ENCODE measurements at places on chromosomes 12 and 14.
A peak's percentile ranks its signal among the peaks of the same experiment; 100 is the strongest.

GRCh38 chr14:20503898-20504297 is 1.4 kb upstream of the RNASE10 start:
- DNase-seq: no peak

DNA sequence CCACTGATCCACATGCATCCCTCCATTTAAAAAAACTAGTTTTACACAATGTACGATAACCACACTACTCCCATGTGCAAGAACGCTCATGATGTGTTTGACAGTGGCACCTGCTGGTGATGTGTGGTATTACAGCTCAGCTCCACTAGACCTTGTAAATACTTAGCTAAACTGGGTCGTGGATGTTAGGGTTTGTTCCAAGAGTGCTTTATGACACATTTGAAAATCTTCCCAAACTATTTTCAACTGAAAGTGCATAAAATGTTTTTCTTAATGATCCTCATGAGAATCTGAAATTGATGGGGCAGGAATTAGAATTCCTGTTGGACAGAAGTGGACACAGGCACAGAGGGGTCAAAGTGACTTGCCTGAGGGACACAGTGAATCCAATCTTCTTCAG is 99.2 kb downstream of the SCARB1 start:
- peak; percentile 27 for DNase-seq

DNA sequence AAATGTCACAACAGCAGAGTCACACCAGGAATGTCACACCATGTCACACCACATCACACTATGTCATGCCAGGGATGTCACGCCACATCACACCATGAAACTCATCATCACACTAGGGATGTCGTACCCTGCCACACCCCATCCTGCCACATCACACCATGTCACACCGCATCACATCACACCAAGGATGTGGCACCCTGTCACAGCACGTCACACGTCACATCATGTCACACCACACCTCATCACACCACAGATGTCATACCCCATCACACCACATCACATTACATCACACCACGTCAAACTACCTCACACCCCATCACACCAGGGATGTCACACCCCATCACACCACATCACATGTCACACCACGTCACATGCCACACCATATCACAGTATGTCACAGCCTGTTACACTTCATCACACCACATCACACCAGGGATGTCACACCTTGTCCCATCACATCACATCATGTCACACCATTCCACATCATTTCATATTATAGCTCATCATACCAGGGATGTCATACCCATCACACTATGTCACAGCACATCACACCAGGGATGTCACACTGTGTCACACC is 90.9 kb downstream of the TMEM121 start:
- DNase-seq: no peak

- no peak for DNase-seq
These were observed 17.9 kb upstream of the CLEC7A start for GRCh38 chr12:10147714-10148403.

GRCh38 chr14:56813143-56813551 is 2.9 kb upstream of the OTX2 start:
- no peak for DNase-seq
